ENCODE measurements at places on chromosomes 2 and 18. TPM values are rescaled to one million over a fixed set of nuclear protein-coding genes. Genes with fewer than 3 reads are reported as not detected.

Gene POMC
- 8.7 TPM for total RNA-seq

Gene FBXO36
- 2.5 TPM for total RNA-seq

Gene CNRIP1
- total RNA-seq: 31.4 TPM

Gene GALNT1
- total RNA-seq: 26.4 TPM

Gene KIAA1328
- 13.1 TPM for total RNA-seq

Gene BOLL
- total RNA-seq: not detected

Gene RNMT
- total RNA-seq: 14.1 TPM

Gene ALK
- total RNA-seq: 0.99 TPM

Gene LYPD1
- total RNA-seq: 0.66 TPM

DNA sequence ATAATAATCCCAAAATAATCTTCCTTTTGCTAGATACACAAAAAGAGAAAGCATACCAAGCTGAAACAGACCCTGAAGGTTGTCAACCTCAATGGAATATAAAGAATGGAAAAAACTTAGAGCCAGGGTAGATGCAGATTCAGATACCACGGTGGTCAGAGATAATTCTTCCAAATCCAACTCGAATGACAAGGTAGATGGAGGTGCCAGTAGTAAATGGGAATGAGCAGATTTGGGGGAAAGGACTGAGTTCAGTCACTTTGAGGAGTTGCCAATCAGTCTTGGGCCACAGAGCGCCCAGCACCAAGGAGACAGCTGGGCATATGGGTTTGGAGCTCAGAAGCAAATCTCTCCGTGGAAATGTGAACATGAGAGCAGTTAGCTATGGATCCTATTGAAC, 3.4 kb upstream of the CHMP1B start:
- DNase-seq: no peak

DNA sequence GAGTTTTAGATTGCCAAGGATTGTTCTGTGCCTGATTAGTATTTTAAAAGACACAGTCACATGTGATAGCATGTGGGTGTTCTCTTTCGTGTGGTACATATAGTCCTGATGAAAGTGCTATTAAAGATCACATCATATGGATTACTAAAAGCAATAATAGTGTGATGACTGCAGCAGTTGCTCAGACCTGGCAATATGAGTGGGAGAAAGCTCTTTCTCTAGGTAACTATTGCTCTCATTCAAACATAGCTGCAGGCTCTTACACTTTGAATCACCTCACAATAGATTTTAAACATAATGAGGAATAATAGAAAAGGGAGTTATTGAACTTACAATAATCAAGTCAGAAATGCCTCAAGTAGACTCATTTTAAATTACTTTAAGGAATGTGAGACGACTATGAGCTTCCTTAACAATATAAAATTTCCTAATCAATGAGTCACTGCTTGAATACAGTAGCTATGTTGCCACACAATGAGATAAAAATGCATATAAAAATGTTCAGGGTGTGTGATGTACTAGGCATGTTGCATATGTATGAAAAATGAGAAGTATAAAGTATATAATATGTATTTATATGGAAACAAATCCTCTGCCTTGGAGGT, 452.1 kb downstream of the TMX3 start:
- no peak for DNase-seq

- DNase-seq: no peak
Observed at GRCh38 chr18:34990597-34990996, 50.6 kb upstream of the MAPRE2 start.

- DNase-seq: peak; percentile 81
Observed at GRCh38 chr2:238848691-238848975, 748 bp downstream of the TWIST2 start.

- no peak for DNase-seq
Observed at GRCh38 chr2:202436626-202437025, 60.5 kb downstream of the BMPR2 start.

GRCh38 chr2:202950592-202950991, 38.5 kb downstream of the CARF start:
- no peak for DNase-seq

- no peak for DNase-seq
Observed at GRCh38 chr18:331221-331821, 63.5 kb upstream of the THOC1 start.

DNA sequence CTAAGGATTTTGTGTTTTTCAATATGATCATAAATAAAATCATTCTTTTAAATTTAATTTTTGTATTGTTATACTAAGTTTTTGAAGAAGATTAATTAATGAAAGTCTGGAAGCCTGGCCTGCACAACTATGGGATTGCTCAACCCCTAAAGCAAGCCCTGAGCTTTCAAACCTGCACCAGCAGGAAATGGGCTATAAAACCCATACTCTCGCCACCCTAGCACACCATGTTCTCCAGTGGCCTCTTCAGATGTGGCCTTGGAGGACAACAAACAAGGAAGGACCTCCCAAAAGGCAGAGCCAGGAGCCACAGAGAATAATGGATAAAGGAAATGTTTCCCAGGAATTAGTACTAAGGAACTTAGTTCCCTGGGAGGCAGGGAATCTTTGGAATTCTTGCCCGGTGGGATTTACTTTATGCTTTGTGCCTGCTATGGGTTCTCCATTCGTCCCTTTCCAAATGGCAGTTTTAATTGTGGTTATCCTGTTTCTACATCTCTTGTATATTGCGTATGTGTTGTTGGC, 212.5 kb downstream of the ZFP36L2 start:
- no peak for DNase-seq

DNA sequence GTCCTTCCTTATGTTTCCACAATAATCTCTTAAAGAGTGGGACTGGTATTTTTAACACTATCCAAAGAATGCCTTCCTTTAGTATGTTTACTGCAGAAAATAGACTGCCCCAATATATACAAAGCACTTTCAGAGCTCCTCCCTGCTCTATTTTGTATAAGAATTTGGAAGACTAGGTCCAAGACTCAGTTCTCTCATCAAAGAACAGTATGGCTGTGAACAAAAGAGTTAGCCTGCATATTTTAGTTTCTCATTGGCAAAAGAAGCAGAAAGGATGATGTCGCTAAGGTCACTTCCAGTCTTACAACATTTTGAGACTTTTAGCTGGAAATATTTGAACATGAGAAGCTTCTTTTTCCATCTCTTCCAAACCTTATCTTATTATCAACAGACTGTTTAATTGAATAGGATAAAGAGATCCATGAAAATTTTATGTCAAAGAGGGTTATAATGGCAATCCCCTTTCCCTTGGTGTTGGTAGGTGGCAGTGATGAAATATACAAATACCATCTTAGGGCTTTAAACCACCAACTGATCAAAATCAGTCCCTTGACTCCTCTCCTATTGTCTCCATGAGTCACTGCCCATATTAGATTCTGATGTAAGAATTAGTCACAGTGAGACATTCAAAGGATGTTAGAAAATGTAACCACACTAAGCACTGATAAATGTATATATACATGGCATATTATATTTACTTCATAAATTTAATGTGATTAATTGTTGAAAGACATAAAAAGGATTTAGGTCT, 266.9 kb upstream of the DSEL start:
- no peak for DNase-seq

- DNase-seq: no peak
Observed at GRCh38 chr18:48540251-48541025, 1.6 kb downstream of the CTIF start.

GRCh38 chr2:54523324-54523959, 67.3 kb downstream of the SPTBN1 start:
- no peak for DNase-seq

GRCh38 chr2:69624131-69624530, 19.4 kb downstream of the AAK1 start:
- no peak for DNase-seq

GRCh38 chr2:165778653-165779451, 15.2 kb downstream of the GALNT3 start:
- no peak for DNase-seq

- peak; percentile 29 for DNase-seq
Observed at GRCh38 chr2:201218780-201219179, 35.8 kb downstream of the CASP10 start.
